Fibroblast of gingiva (primary cell): ENCODE measurements at places on chromosomes 1 and 21.

DNA sequence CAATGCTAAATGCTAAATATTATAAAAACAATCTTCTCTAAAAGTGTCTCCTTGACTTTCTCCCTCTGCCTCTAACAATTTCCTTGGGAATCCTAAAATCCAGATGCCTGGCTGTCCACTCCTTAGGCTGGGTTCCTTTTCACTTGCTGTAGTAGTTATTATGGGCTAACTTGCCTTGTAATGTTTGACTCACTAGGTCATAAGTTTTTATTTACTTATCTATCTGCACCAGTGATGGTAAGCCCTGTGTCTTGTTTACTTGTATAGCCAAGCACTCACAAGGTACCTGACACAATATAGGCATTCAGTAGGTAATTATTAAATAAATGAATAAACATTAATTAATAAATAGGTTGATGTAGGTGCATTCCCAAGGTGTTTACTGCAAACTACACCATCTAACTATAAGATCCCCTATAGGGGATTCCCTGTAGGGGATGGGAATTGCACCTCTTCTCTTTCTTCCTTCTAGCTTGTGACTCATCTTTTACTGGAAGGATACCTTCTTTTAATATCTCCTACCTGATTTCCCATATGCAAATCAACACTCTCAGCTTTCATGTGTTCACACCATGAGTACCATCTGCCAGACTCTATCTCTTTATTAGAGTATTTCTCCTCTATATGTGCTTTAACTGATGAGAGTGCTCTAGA lies 14.7 kb upstream of the CHIA start:
- no peak for DNase-seq

- no peak for DNase-seq
Observed at GRCh38 chr1:195637539-195637938, 970.7 kb downstream of the KCNT2 start.

GRCh38 chr1:7410156-7410555 lies 360.9 kb upstream of the VAMP3 start:
- DNase-seq: no peak

DNA sequence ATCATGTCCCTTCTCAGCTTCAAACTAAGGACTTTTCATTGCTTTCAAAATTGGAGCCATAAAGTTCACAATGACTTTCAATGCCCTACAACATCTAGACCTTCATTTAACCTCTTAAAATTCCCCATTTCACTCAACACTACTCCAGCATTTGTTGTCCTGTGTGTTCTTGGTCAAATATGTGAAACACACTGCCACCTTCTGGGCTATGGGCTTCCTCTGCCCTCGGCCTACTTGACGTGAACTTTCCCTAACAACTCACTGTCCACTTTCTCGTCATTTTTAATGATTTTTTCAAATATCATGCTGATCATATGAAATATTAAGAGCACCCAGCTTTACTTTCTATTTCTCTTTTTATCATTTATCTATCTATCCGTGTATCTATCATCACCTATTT lies 2018.4 kb downstream of the NCAM2 start:
- DNase-seq: no peak

GRCh38 chr1:197180252-197180878 lies 33.9 kb upstream of the ASPM start:
- peak; percentile 61 for DNase-seq

DNA sequence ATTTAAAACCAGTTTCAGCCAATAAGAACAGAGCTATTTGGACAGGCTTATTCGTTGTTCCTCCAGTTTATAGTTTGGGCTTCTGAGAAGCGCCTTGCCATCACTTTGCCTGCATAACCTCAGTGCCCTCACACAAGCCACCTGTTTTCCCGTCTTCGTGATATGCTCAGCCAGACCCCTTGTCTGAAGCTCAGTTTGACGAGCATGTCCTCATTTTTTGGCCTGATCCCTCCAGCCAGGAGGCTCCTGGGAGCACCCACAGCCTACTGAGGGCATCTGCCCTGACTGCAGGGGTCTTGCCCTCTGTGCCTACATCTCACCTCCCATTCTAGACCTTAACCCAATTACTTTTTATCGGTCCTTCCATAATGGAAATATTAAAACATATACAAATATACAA lies 95.3 kb downstream of the ADARB1 start:
- no peak for DNase-seq
